ENCODE measurements at places on chromosomes 16 and 17.

- DNase-seq, result no peak
These were observed 2.4 kb downstream of the NATD1 start for GRCh38 chr17:21250854-21251253.

- DNase-seq, result no peak
These were observed 15.5 kb downstream of the HIC1 start for GRCh38 chr17:2070241-2071023.

- DNase-seq, result no peak
These were observed 1.4 kb upstream of the BEAN1 start for GRCh38 chr16:66425651-66426050.

GRCh38 chr16:11677959-11678881 lies 10.0 kb downstream of the SNN start:
- DNase-seq, result no peak

- DNase-seq, result no peak
These were observed 13.7 kb downstream of the CORO6 start for GRCh38 chr17:29608986-29609385.

DNA sequence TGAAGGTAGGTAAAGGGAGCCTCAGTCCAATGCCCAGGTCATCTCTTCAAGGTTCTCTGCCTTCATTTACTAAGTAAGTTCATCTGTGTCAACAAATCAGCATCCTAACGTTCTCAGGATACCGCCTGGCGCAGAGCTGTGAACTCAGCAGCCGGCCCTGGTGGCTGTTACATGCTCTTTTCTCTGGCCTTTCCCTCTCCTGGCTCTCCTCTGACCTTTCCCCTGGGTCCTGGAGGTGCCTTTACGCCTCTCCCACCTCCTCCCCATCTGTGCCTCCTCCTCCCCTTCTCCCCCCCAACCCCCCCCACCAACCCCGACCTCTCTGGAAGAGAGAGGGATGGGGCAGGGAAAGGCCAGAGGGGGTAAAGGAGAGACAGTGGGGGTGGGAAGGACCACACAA lies 19.5 kb downstream of the COTL1 start:
- DNase-seq, result no peak

- no peak for DNase-seq
These were observed 66.0 kb downstream of the TMC6 start for GRCh38 chr17:78062596-78062995.

DNA sequence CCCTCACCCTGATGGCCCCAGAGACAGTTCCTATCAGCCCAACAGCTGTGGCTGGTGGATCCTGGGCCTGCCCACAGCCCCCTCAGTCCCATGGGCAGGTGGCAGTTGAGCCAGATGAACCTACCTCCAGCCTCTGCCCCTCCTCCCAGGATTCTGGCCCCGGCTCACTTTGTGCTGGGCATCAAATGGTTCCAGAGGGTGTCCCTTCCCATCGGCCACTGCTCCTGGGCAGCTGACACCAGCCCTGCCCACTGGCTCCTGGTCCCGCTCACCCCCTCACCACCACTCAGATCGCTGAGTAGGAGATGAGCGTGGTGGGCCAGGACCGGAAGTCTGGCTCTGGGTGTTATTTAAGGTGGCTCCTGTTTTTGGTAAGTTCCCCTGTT lies 2.0 kb downstream of the TTYH2 start:
- DNase-seq, result no peak

GRCh38 chr17:55177159-55177854 lies 87.5 kb upstream of the HLF start:
- no peak for DNase-seq

GRCh38 chr16:4876646-4877379 lies 29.5 kb downstream of the UBN1 start:
- no peak for DNase-seq

- no peak for DNase-seq
These were observed 9.6 kb upstream of the CHP2 start for GRCh38 chr16:23745263-23745662.

DNA sequence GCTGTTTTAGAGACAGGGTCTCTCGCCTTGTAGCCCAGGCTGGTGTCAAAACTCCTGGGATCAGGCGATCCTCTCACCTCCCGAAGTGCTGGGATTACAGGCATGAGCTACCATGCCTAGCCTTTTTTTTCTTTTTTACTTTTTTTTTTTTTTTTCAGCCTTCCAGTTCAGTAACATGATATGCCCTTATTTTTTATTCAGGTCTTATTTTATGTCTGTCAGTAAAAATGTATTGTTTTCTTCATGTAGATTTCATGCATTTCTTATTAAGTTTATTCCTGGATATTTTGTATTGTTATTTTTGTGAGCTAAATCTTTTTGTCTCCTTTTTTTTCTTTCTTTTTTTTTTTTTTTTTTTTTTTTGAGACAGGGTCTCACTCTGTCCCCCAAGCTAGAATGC lies 2.7 kb upstream of the FOXN1 start:
- DNase-seq, result no peak

GRCh38 chr17:72976971-72977770 lies 115.3 kb downstream of the SLC39A11 start:
- DNase-seq, result peak; percentile 86

DNA sequence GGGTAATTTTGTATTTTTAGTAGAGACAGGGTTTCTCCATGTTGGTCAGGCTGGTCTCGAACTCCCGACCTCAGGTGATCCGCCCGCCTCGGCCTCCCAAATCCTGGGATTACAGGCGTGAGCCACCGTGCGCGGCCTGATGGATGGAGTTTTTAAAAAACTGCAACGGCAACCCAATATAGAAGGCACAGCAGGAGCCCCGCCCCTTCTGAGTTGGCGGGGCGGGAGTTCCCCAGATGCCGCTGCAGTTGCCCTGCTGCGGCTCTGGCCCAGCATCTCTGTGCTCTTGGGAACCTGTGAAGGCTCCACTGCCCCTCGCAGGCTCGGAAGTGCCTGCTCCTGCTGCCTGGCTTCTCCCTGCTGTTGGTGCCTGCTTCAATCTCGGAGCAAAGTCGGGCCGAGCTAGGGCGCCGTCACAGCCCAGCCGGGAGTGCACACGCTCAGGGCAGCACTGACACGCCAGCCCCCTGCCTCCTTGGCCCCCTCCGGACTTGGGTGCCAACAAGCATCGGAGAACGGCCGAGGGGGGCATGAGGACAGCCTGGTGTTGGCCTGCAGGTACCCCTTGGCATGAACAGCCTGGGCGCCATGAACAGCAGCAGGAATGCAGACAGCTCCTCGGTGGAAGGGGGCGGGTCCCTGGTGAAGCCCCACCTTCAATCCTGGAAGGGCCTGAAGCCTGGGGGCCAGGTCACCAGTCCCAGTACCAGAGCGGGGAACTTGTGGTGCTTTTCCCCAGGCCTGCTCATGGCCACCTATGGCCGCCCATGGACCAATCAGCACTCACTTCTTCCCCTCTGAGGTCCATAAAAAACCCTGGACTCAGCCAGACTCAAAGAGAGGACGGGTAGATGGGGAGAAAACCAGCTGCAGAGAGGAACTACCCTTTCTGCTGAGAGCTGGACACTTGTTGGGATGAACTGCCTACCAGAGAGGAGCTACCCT lies 2.3 kb upstream of the NT5M start:
- DNase-seq, result no peak
